ENCODE measurements at places on chromosomes 7 and 10.

DNA sequence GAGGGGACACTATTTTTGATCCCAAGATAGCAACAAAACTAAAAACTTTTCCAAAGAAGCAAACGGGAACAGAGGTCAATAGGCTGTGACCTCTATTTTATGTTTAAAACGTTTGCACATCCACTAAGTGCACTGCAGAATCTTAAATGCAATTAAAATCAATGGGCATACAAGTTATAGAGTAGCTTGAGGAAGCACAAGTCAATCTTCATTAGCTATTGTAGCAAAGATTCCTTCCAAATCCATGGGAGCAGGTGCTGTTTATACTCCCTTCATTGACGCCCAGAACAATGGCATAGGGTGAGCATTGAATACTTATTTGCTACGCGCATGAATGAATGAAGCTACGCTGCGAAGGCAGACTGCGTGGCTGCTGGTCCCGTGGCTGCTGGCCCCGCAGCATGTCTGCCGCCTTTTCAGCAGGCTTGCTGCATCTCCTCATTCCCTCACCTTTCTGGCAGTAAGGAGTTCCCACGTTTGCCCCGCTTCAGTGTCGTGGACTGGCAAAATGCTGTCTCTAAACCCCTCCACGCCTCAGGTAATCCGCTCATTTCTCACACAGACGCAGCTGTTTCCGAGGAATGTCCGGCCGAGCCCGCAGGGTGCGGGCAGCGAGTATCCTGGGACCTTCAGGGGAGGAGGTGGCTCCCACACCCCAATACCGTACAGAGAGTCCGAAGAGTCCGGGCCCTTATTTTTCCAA, 754 bp upstream of the PHYHIPL start:
- no peak for DNase-seq

GRCh38 chr7:114548081-114548980, 133.7 kb downstream of the FOXP2 start:
- no peak for DNase-seq

DNA sequence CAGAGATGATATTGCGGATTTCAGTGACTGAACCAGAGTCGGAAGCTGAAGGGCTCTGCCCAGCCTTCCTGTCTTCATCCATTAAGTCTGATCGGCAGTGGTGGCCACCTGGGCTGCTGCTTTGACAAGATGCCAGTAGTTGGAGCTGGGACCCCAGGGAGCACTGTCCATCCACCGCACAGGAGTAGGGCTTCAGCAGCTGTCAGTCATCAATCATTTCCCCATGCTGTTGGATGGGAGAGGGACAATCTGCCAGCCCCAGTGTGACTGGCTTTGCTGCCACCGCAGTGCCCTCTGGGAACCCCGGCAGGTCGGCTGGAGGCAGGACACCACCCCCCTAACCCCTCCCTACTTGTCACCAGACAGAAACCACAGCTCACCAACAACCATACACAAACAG, 23.0 kb upstream of the GPR146 start:
- DNase-seq, result no peak

DNA sequence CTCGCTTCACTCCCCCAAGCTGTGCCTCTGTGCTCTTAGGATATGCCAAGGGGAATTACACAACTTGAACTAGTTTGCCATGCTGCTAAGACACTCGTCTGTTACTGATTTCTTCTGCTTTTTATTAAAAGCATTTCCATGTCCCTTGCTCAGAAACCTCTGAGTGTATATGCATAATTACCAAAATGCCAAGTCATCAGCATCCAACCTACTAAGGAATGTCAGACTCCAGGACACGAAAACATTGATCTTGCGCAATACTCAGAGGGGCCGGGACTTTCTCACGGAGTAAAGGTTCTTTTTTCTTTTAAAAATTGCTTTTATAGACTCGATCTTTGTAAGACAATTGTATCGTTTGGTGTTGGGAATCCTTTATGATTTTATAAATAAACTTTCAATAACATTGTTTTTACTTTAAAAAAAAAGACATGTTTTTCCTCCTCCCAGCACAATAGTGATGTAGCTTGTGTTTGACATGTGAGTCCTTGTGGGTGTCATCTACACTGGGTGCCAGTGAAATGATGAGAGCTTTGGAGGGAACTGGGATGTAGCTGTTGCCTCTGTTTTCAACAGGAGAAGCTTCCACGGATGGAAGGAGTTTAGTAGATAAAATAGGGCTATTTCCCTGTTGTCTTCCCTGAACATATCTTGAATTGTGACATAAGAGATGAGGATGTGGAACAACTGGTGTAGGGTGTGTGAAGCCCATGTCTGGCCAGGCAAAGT, 43.6 kb downstream of the CNNM1 start:
- DNase-seq, result no peak

DNA sequence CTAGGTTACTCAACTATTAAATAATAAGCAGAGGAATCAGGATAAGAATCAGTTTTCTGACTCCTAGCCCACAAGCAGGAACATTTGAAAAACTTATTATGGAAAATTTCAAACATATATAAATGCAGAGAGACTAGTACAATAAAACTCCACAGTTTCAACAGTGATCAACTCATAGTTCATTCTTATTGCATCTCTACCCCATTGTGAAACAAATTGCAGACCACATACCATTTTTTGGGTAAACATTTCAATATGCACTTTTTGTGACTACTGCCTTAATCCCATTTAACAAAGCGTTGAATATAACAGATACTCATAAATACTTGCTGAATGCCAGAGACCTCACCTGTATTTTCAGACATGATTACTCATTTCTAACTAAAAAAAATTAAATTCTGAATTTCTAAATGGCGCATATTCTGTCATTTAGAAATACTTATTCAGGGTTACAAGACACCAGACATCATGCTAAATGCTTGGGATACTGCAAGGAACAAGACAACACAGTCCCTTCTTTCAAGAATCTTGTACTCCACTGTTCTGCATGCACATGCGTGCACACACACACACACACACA, 11.4 kb downstream of the CDK6 start:
- no peak for DNase-seq

DNA sequence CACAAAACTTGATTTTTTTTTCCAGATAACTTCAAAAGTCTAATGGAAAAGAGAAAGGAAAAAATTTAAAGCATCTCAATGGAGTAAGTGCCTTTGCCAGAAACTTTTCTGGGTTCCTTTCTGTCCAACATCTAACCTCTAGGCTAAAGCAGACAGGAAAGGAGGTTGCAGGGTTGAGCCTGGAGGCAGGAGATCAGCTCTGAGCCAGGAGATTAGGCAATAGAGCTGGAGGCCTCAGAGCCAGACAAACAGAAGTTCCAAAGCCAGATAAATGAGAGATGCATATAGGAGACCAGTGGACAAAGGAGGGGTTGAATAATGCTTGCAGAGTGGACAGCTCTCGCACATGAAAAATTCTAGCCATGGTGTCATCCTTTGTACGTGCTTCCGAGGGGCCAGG, 42.9 kb downstream of the CHN2 start:
- DNase-seq, result no peak

DNA sequence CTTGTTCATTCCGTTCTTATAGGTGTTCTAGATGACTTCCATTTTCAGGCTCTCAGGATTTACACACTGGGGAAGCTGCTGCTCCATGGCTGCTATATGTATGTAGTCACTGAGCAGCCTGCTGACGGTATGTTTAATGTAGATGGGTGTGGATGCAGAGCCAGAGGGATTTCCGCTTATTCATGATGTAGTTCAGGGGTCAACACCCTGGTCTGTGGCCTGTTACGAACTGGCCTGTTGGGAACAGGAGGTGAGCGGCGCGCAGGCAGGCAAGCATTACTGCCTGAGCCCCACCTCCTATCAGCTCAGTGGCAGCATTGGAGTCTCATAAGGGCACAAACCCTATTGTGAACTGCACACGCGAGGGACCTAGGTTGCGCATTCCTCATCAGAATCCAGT, 33.9 kb downstream of the DNAJB6 start:
- DNase-seq, result no peak

GRCh38 chr10:5735119-5735518, 50.5 kb downstream of the TASOR2 start:
- no peak for DNase-seq

DNA sequence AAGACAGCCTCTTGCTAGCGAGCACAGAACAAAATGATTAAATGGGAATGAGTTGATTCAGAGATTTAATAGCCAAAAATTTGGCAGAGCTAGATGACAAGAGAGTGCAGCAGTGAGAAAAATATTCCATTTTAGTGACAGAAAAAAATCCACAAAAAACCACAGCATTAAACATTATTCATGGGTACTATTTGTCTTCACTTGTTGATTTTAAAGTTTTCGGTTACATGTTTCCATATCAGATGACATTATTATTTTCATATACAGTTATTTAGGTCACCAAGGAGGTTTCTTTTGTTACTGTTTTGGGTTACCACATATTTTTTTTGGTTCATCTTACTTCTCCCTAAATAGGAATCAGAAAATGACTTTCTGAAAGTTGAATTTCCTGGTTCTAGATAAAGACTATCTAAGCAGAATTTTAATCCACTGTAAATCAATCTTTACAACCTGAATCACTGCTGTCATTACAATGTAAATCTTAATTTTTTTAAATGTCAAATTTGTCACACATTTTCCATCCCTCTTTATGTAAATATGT, 87.9 kb downstream of the SVIL start:
- no peak for DNase-seq

- no peak for DNase-seq
These were observed 60.5 kb upstream of the C10orf90 start for GRCh38 chr10:126730856-126731609.

DNA sequence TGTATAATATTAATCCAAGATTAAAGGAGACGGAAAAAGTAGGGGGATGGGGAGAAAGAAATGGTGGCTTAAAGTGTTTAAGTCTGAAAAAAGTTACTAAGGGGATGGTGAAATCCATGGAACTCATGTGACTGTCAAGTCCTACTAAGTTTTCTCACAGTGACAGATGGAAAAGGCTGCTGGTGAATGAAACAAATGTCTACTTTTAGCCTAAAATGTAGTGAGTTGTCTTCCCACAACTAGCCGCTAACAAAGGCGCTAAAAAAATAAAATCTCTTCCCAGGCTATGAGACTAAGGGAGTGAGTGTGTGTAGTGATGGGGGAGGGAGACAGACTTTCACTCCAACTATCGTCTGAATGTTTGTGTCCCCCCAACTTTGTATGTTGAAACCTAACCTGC, 12.6 kb downstream of the VIM start:
- no peak for DNase-seq
